ENCODE measurements at places on chromosomes 2 and 18.

DNA sequence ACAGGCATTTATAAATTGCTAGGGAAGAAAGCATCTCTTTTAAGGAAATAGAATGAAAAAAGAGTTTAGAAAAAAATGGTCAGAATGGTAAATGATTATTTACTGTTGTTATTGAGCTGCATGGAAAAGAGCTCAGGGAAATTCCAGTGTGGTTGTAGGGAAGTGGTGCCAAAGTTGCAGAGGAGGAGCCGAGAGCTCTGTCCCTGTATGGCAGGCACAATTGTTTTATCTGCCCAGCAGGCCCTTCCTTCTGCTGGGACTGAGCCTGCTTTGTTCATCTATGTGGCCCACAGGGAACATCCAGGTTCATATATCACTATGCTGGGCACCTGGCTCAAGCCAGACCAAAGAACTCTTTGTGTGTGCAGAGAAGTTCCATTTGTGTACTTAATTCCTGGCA is 80.8 kb upstream of the AGAP1 start:
- no peak for DNase-seq

GRCh38 chr2:39994151-39994550 is 215.1 kb upstream of the THUMPD2 start:
- DNase-seq, result no peak

GRCh38 chr2:230694241-230694640 is 18.4 kb upstream of the CAB39 start:
- no peak for DNase-seq

GRCh38 chr2:231295363-231295655 is 96.9 kb downstream of the ARMC9 start:
- DNase-seq, result no peak

- no peak for DNase-seq
Observed at GRCh38 chr2:72731116-72731515, 94.7 kb downstream of the EXOC6B start.

DNA sequence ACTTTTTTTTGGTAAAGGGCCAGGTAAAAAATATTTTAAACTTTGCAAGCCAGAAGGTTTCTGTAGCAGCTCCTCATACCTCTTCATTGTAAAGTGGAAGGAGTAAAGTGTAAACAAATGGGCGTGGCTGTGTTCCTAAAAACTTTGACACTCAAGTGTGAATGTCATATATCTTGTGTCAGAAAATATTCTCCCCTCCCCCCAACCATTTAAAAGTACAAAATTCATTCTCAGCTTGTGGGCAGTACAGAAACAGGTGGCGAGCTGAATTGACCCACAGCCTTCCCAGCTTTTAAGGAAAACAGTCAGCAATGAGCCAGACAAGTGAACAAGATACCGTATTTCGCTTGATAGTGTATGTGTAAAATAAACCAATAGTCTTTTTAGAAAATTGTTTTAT is 4.0 kb downstream of the YPEL5 start:
- DNase-seq, result peak; percentile 70

Data from hematopoietic multipotent progenitor cell treated with erythropoietin and hydrocortisone succinate and interleukin-3 and kit ligand, for 17 days (in vitro differentiated cells).